ENCODE measurements at places on chromosomes 7 and 10.

DNA sequence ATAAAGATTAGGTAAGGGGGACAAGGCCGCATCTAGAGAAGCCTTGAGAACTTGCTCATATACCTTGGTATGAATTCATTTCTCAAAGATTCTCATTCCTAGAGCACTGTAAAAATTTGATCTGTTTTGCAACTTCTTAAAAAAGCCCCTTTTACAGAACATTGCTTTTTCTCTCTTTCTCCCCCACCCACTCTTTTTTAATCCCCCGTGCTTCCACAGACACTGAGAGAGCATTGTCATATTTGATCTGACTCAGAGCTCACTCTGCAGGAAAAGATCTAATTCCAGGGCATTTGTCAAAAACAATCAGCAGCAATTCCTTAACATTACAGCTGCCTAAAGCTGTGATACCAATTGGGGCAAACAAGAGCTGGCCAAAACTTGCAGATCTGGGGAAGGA lies 92.0 kb downstream of the ARHGAP22 start:
- DNase-seq: no peak

DNA sequence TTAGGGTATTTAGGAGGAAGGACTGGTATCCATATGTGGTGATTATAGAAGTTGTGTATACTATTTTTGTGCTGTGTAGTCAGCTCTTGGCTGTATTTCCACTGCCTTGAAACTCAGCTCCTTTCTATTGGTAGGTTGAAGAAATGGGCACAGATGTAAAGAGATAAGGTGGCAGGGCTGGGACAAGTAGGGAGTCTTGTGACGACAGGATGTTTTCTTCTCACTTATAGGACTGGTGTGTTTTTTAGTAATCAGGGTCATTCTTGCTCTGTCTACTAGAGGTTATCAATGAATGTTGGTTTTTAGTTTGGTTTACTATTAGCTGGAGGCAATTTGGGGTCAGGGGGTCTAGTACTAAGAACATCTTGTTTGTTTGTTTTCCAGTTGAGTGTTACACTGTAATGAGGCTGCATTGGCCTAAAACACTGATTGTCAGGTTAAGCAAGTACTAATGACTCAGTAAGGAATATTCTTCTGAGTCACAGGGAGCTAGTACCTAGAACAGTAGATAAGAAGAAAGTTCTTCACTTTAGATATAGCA lies 11.8 kb downstream of the UBN2 start:
- no peak for DNase-seq

DNA sequence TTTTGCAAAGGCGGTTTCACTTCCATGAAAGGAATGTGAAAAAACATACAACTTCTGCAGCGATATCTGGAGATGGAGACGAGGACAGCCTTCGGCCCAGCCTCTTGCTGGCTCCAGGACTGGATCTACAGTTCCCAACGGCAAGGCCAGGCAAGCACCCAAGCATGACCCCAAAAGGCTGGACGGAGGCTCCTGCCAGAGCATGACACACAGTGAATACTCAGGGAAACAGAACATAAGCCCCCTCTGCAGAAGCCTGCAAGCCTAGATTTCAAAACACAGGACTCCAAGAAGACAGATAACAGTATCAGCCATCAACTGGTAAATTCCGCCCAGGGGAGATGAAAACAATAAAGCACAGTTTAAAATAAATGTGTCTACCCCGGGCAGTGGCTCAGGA lies 3.3 kb upstream of the LRRC27 start:
- no peak for DNase-seq

GRCh38 chr10:35335133-35336083 lies 901 bp upstream of the CCNY start:
- no peak for DNase-seq

DNA sequence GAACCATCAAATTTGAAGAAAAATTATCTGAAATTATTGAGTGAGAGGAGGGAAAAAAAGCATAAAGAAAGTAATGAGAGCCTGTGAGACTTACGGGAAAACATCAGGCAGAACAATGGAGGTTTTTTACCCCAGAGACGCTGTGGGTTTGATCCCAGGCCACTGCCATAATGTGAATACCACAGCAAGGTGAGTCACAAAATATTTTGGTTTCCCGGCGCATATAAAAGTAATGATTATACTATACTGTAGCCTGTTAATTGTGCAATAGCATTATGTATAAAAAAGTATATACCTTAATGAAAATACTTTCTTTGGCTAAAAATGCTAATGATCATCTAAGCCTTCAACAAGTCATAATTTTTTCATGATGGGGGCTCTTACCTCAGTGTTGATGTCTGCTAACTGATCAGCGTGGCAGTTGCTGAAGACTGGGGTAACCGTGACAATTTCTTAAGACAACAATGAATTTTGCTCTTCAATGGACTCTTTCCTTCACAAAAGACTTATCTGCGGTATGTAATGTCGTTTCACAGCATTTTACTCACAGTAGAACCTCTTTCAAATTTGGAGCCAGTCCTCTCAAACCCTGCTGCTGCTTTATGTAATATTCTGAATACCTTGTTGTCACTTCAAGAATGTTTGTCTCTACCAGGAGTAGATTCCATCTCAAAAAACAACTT lies 97.0 kb upstream of the FAM20C start:
- no peak for DNase-seq

DNA sequence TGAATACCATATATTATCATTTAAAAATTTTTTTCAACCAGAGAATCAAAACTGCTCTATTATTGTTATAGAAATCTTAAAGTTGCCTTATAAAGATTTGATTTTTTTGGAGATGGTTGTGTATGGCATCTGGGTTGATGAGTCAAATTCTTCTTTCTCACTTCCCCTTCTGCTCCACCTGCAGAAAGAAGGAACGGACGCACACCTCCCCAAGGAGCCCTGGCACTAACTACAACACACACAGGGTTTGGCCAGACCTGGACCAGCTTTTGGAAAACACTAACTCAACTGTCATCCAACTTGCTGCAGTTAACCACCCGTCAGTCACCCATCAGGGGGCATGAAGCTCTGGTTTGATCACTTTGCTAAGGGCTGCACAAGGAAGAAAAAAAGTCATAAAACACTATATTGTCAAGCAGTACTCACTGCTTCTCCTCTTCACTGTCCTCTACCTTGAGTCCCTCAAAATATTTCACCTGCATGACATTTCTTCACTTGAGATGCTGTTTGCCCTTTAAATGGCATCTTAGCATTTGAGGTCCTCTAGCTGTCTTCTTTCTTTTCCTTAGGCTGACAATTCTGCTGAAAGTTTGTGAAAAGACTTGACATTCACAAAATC lies 266.7 kb upstream of the PHF14 start:
- DNase-seq: no peak

GRCh38 chr10:133278577-133279265 lies 2.1 kb upstream of the ADAM8 start:
- peak; percentile 50 for DNase-seq

DNA sequence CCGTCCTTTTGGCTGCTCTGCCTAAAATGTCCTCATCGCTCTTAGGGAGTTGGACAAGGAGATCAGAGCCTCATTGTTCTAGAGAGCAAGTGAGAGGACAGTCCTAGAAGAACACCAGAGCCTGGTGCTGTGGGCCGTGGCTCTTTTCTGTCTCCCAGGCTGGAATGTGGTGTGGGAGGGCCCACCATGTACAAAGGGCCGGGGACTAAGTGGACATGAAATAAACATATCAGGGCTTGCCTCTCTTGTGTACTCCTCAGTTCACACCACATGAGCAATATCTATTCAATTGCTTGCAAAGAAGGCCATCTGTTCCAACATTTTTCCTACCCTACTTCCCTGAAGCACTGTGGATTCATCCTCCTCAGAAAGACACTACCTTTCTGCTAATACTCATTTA lies 510.4 kb downstream of the SUGCT start:
- DNase-seq: no peak

DNA sequence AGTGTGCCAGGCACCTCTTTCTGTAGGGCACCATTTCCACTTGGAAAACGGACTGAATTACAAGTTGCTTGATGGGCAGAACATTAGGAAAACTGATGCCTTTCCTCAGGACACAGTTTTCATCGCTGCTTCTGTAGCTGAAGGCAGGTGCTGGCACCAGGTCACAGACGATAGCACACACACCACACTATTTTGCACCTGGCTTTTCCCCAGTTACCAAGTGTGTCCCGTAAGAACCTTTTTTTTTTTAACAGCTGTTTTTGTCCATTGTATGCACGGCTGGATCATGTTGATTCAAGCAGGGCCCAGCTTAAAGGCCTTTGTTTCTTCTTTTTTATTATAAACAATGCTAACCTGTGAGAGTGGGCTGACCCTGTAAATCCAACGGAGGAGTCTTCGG lies 1.3 kb upstream of the GET4 start:
- no peak for DNase-seq

- DNase-seq: no peak
Observed at GRCh38 chr10:78828647-78829539, 239.9 kb upstream of the ZMIZ1 start.

DNA sequence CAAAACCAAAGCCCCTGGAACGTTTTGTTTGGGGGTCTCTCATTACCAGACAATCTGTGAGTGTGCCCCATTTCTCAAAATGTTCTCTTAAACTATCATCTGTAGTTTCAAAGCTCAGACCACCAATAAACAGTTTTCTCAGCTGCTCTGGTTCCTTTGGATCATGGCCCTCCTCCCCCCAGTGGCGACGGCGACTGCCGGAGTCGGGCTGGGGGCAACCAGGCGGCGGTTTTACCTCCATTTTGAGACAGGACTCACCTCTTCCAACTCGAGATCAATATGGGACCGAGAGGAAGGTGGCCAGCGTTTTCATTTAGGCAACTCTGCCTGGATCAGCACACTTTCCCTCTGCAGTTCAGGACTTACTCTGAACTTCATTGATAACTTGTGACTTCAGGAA lies 141.5 kb upstream of the ZNF32 start:
- no peak for DNase-seq

GRCh38 chr7:142443216-142444010 lies 185.6 kb upstream of the PRSS58 start:
- no peak for DNase-seq

DNA sequence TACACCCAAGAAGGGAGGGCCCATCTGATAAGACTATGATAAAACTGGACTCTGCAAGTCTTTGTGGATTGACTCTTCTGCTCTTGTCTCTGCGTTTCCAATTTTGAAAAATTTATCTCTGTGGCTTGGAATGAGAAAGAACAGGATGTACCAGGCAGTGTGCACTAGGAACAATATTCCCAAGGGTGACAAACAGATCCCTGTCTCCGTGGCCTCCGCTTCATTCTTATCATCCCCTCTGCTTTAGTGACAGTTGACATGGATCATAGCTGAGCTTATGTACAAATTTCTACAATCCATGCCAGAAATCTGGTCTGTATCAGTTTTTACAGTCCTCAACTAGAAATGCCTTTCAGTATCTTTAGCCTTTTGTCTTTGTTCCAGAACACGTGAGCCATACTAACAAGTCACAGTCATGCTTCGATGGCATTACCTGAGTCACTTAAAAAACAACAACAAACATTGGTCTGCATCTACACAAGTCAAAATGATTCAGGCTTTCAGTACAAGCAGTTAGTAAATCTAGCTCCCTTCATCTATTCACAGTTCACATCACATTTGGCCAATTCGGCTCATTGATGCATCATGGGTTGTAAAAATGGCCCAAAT lies 393.6 kb upstream of the CELF2 start:
- DNase-seq: no peak

DNA sequence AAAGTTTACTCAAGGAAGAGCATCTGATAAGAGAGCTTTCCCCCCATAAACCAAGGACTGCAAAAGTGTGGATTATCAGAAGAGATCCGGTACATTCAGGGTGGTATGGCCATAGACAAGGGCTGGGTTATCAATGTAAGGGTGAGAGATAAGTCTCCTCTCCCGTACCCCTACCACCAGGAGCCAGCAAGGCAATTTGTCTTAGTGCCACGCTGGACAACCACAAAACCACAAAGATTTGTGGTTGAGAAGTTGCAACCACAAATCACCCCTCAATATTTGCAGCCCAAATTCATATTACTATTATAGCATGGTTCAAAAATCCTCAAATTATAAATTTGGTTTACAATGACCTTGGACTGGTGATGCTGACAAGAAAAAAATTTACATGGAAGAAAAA lies 2.3 kb upstream of the ZSCAN25 start:
- no peak for DNase-seq

GRCh38 chr10:2984682-2985081 lies 82.7 kb upstream of the PFKP start:
- no peak for DNase-seq

DNA sequence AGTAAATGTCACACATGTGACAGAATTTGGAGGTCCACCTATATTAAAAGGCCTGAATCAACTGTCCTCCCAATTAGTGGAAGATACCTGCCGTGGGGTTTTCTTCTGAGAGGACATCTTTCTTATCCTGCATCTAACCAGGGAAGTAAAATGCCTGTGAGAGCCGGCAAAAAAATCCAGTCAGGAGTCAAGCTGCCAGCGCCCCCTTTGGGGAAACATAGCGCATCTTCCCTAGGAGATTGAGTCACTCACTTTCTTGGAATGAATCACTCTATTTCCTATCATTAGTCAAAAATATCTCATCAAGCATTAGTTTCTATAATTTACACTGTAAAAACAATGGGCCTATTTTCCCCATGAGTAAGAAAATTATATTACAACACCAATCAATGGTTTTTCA lies 66.4 kb upstream of the ANK3 start:
- DNase-seq: no peak

GRCh38 chr10:86104156-86104555 lies 262.4 kb downstream of the GRID1 start:
- DNase-seq: no peak

DNA sequence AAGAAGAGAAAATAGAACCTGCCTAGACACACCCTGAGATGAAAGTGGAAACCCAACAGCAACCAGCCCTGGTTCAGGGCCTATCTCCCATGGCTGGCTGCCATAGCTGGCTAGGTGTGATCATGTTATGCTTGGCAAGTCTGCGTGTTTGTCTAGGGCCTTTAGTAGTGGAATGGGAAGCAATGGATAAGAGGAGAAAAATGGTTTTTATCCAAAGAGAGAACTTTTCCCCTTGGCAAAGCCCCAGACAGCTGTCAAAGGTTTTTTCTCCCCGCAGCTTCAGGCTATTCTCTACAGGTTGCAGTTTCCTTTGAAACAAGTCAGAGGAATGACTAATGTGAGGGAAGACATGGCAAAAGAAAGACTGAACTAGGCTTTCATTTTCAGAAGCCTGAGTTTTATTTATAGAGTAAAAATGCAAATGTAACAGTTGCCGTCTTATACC lies 161.5 kb downstream of the SEMA3D start:
- DNase-seq: no peak
